ENCODE measurements at places on chromosomes 6 and 20.

GRCh38 chr20:59564171-59564570, 40.2 kb upstream of the PHACTR3 start:
- DNase-seq: no peak

DNA sequence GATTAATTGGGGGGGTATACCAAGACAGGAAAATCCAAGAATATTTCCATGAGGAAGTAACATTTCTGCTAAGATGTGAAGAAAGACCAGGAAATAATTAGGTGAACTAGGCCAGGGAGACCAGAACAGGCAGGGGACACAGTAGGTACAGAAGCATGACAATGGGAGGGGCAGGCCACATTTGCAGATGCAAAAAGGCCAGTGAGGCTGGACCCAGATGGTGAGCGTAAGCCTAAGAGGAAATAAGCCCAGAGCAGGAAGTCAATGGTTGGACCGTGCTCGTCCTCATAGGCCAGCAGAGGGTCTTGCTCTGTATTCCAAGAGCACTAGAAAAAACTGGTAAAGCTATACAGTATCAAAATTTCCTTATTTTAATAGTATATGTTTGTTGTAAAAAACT, 9.4 kb downstream of the CEP162 start:
- DNase-seq: no peak

DNA sequence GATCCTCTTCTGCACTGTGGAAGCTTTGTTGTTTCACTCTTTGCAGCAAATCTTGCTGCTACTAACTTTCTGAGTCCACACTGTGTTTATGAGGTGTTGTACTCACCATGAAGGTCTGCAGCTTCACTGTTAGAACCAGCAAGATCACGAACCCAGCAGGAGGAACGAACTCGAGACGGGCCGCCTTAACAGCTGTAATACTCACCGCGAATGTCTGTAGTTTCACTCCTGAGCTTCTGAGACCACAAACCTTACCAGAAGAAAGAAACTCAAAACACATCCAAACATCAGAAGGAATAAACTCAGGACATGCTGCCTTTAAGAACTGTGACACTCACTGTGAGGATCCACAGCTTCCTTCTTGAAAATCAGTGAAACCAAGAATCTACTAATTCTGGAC, 48.1 kb upstream of the MBOAT1 start:
- no peak for DNase-seq

- DNase-seq: no peak
Measured at GRCh38 chr6:27156874-27157458, 90.5 kb upstream of the PRSS16 start.

DNA sequence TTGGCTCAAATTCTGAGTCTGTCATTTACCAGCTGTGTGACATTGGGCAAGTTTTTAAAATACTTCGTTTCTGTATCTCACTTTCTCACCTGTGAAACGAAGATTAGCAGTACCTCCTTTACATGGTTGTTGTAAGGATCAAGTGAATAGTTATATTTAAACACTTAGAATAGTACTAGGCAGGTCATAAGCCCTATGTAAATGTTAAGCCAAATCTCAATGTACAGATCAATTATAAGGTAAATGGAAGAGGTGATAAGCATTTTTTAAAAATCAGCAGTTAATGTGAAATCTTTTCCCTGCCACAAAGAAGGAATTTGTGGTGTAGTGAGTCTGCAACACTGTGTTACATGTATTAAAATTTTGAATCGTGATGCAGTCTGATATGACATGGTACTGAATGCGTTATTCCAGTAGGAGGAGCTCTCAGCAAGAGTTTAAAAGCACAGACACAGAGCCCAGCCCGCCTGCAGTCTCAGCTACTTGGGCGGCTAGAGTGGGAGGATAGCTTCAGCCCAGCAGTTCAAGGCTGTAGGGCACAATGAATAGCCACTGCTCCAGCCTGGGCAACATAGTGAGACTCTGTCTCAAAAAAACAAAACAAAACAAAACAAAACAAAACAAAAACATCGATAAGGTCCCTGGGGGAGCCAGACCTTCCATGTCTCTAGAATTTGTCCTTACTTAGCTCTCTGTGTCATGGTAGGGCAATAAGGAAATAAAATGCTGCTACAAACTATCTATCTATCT, 46.0 kb downstream of the GTF2H5 start:
- DNase-seq: peak; percentile 47

GRCh38 chr6:27970444-27970843, 13.4 kb downstream of the OR2B6 start:
- DNase-seq: no peak

GRCh38 chr6:17986656-17987446, 584 bp downstream of the KIF13A start:
- no peak for DNase-seq

DNA sequence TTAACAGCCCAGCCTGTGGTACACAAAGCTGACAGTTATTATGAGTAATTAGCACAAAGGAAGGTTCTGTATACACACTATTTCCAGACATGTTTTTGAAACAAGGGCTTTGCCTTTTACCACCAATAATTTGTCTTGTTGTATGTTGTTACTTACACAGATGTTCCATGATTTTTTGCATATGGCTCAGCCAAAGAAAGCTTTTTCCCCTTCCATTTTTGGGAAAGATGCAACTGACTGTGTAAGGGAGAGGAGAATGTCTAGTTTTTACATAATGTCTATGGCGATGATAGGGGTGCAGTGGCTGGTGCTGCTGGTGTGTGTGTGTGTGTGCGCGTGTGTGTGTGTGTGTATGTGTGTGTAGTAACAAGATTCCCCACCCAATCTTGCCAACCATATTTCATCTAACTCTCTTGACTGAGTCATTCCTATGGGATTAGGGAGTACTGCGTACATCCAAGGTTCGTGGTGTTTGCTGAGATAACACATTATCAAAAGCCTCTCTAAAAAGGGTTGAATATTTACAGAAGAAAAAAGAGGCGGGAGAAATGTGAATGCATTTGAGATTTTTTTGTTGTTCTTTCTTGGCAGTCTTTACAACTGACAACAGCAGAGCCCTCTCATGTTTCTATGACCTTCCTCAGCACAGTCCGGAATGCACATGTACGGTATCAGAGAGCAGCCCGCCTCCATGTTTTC, 192.2 kb downstream of the GMPR start:
- DNase-seq: no peak

DNA sequence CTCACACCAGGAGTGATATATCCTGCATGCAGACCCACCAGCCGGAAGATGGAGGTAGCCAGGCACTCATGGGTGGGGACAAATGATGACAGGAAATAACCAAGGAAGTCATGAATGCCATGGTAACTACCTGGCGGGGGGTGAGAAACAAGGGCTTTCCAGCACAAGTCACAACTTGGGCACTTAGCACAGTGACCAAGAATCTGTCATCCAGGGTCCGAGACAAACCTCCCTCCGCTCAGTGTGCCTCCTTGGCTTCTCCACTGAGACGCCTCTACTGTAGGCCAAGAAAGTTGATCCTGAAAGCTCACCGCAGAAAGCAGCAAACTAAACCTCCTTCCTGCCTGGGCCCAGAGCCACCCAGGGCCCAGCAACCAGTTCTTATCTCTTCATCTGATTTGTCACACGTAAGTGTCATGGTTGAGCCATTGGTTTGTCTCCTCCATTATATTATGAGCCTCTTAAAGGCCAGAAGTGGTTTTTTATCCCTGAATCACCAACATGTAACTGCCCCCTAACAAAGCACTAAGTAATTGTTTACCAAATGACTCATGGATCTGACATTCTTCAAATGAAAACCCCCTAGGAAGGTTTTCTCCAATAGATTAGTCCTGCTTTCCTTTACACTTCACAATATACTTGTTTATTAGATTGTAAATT, 84.3 kb upstream of the TAB2 start:
- no peak for DNase-seq

DNA sequence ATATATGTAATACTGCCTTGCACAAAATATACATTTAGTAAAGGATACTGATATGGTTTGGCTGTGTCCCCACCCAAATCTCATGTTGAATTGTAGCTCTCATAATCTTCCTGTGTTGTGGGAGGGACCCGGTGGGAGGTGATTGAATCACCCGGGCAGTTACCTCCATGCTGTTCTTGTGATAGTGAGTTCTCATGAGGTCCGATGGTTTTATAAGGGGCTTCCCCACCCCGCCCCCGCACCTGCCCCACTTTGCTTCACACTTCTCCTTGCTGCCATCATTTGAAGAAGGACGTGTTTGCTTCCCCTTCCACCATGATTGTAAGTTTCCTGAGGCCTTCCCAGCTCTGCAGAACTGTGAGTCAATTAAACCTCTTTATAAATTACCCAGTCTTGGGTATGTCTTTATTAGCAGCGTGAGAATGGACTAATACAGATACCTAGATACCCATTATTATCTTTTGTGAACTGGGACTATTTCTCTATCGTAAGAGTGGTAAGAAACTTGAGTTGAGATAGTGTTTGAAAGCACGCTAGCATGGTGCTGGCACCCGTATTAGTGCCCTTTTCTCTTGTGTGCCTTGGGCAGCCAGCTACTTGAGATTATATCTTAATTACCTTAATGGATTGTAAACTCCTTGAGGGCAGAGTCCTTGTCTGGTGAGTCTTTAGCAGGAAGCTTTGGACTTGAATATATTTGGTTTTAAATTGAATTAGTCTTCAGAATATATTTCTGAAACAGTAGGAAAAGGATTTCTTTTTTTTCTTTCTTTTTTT, 25.6 kb downstream of the TOP1 start:
- no peak for DNase-seq

DNA sequence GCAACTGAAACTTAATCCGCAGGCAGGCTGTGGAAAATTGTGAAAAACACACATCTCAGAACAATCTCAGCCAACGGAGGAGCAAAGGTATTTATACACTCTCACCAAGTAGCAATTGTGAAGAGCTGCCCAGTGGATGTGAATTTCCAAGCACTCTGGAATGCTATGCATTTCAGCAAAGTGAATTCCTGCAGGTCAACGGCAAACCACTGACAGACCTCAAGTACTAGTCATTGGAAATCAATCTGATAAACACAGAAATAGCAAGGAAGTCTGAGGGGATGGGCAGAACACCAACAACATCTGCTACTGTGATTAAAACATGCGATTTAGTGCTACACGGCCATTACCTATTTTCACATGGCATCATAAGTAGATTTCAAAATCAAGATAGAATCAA, 429.1 kb downstream of the HTR1B start:
- no peak for DNase-seq

- DNase-seq: no peak
Measured at GRCh38 chr6:43509142-43509983, 783 bp downstream of the LRRC73 start.

DNA sequence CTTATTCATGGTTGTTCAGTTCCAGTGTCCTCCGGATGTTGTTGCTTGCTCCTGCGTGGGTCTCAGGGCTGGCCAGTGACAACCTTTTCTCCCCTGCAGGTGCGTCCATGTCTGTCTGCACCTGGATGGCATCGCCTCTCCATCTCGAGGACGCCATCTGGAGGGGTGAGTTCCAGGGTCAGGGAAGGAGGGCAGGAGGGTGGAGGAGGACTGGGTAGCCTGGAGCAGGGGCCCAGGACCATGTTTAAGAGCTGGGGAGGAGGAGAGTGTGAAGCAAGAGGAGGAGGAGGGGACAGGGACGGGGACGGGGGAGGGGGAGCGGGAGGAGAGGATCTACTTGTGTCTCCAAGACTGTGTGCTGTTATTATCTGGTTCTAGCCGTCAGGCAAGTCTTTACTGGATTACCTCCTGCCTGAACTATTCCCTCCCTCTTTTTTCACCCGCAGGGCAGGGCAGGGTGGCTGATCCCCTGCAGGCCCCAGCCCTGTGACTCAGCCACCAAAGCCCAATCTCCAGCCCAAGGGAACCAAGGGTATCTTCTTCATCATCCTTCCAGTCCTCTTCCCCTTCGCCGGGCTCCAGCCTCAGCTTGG, 32.2 kb upstream of the TULP1 start:
- no peak for DNase-seq

DNA sequence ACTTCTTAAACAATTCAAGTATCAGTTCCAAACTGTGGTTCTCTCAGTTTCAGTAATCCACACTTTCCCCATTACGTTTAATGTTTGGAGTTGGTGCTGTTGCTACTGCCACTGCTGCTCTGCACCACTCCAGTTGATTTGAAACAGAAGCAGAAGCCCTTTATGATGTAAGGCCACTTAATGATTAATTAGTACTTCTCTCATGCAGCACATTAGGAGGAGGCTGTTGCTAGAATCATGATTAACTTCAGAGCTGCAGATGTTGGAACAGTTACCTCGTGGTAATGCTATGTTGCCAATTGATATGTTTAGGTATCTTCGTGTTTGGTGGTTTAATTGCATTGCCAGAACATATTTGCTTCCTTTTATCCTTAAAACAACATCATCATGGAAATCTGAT, 986.2 kb upstream of the CITED2 start:
- no peak for DNase-seq

DNA sequence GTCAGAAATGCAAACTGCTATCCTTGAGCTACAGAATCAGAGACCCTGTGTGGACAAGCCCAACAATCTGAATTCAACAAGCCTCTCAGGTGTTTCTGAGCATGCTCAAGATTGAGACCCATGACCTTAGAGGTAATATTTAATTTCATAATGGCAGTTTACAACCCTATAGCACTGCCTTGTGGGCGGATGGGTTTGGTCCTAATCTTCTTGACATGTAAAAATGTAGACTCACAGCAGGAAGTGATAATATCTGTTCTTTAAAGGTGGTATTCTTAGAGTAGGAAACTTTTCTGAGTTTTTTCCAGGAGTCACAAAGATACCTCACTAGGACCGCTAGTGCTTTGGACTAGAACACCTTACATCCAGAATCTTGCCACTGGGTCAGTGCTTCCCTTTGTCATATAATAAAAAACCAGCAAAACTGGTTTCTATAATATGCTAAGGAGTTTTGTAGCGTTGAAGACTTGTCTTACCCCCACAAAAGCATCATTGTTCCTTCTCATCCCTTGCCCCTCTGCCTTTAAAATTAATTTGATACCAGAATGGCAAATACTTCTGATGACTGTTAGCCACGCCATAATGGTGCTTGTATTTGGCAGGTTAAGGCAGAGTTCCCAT, 52.6 kb downstream of the E2F3 start:
- DNase-seq: no peak

- DNase-seq: no peak
Measured at GRCh38 chr20:37807471-37808232, 95.3 kb upstream of the VSTM2L start.

- no peak for DNase-seq
Measured at GRCh38 chr6:52553719-52554118, 23.1 kb downstream of the TRAM2 start.

Data from NCI-H187 treated with DMSO at 0.1 percent for 48 hours (cell line).